HCT116 (cell line): ENCODE measurements at places on chromosomes 7 and 10. TPM values are rescaled to one million over a fixed set of nuclear protein-coding genes. Genes with fewer than 3 reads are reported as not detected.

DNA sequence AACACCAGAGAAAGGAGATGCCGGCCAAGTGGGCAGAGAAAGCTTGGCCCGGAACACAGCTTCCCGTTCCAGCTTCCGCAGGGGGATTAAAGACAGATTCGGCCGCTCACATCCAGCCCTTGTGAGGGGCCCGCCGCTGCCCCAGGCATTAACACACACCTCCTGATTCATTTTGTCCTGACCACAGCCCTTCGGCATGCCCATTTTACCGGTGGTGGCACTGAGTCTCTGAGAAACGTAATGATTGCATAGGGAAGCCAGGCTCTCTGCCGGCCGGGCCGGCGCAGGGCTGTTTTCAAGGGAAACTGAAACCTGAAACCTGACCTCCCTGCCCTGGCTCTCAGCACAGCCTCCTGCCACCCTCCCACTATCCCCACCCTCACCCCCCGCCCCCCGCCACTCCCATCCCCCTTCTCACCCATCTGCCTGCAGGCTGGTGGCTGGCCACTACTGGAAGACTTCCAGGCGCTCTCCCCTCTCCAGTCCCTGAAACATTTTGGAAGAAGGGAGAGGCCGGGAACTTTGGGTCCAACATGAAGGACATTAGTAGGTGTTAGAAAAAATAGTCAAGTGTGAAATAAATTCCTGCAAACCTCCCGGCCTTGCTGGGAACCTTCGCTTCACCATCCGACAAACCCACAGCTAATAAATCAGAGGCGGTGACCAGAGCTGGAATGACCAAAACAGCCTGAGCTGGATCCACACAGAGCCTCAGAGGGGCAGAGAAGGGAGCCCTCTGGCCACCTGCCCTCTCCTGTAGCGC lies 83.5 kb upstream of the CUX1 start:
- no peak for DNase-seq

- peak; percentile 64 for DNase-seq
These were observed 4.3 kb upstream of the KCNMA1 start for GRCh38 chr10:77641788-77642397.

The SLC26A5 gene
- total RNA-seq, result 0.15 TPM

The HTRA1 gene
- 0.39 TPM for total RNA-seq

The SFTPA1 gene
- total RNA-seq, result 6.5 TPM

DNA sequence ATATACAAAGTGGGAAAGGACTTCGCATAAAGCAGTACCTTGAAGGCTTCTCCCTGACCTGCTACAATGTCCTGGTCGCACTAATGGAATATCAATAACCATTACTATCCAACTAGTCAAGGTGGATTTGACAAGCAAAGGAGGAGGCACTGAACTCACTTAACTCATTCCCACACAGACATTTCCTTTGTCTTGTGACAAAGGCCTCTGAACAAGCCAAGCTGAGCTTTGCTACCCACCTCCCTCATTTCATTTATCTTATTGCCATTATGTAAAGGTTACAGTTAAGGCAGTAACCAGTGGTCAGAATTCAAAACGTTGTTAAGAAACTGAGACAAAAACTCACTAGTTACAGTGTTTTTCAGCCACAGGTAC lies 7.3 kb downstream of the ELMO1 start:
- DNase-seq, result no peak

- DNase-seq, result no peak
These were observed 105.0 kb upstream of the CDK13 start for GRCh38 chr7:39845006-39845405.

The PIK3AP1 gene
- 7.1 TPM for total RNA-seq

The TBL2 gene
- total RNA-seq, result 55.0 TPM

The EPHB6 gene
- 12.6 TPM for total RNA-seq

- no peak for DNase-seq
These were observed 285.9 kb downstream of the ATRNL1 start for GRCh38 chr10:115379064-115379463.

DNA sequence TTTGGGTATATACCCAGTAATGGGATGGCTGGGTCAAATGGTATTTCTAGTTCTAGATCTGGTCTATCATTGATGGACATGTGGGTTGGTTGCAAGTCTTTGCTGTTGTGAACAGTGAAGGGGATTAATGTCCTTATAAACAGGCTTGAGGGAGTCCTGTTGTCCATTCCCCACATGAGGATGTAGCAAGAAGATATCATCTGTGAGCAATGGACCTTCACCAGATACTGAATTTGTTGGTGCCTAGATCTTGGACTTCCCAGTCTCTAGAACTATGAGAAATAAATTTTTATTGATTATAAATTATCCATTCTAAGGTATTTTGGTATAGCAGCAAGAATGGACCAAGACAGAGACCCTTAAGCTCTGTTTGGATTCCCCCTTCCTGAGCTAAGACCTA lies 72.2 kb upstream of the RELN start:
- DNase-seq, result no peak

The ASB4 gene
- 0.12 TPM for total RNA-seq

The ZNF804B gene
- not detected for total RNA-seq

DNA sequence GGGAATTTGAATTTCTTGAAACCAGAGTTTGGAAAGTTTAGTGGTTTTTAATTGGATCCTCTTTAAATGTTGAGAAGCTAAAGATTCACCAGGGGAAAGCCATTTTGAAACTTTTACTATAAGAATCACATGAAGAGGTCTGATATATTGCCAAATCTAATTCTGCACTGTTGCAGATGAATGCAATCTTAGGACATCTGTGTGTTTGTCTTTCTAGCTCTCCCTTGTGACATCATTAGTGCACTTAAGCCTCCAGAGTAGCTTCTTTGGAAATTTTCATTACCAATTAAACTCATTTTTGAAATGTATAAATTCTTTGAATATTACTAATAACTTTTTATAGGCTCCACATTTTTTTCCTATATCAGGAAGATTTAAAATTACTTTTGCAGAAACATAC lies 160.2 kb downstream of the BICC1 start:
- DNase-seq, result no peak

The BTAF1 gene
- 42.5 TPM for total RNA-seq

DNA sequence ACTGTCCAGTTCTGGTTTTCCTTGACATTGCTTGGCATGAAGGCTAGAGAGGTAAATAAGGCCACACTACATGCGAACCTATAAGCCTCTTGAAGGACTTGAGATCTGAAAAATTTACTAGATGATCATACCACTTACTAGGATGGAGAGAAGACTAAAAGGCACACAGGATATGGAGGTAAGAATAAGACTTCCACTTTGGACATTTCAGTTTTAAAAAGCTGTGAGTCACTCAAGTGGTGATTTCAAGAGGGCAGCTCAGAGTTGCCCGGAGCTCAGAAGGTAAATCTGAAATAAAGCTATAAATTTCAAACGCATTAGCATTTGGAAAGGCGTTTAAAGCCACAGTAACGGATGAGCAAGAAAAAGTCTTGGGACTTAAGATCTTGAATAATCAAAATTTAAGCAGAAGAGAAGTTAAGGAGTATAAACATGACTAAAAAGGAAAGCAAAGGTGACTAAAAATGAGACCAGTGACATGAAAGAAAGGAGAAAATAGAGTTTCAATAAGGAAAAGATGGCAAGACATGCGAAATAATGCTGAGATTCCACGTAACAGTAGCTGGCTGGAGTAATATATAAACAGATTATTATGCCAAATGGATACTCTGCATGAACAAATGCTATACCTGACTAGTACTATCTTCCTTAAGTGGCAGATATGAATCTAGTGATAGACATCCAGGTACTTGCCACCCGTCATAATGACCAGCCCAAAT lies 68.3 kb downstream of the SNX13 start:
- DNase-seq, result no peak

The TFPI2 gene
- 0.15 TPM for total RNA-seq

DNA sequence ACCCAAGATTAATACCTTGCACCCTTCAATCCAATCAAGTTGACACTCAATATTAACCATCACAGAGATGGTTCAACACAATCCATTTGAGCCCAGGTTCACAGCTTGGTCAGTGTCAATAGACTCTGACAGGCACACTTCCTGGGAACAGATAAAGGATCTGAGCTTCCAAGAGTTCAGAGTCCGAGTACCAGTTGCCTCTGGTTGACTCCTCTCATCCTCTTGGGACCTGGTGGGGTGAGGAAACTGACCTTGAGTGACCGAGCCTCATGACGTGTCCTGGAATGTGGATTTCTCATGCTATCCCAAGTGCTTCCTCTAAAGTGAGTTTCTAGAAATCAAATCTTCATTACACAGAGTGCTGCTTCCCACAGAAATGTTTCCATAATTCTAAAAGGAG lies 162.0 kb downstream of the CYP26A1 start:
- no peak for DNase-seq

GRCh38 chr7:38656968-38657367 lies 25.8 kb upstream of the AMPH start:
- no peak for DNase-seq

DNA sequence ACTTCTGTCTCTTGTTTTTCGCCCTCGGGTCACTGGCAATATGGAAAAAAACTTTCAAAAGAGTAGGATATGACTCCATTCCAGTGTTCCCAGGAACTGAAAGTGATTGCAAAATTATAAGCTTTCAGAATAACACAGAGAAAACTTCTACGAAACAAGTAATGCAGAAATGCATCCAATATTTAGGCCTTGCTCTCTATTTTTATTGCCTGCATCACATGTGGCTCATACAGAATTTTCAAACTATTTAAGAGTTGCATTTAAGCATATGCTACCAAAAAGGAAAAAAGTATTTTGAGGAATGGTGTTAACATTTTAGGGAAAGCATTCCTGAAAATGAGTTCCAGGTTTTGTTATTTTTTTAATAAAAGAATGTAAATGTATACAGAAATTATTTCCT lies 228.0 kb downstream of the CACNB2 start:
- no peak for DNase-seq

The EPDR1 gene
- 8.0 TPM for total RNA-seq

GRCh38 chr7:72176875-72177274 lies 235.3 kb downstream of the CALN1 start:
- no peak for DNase-seq

DNA sequence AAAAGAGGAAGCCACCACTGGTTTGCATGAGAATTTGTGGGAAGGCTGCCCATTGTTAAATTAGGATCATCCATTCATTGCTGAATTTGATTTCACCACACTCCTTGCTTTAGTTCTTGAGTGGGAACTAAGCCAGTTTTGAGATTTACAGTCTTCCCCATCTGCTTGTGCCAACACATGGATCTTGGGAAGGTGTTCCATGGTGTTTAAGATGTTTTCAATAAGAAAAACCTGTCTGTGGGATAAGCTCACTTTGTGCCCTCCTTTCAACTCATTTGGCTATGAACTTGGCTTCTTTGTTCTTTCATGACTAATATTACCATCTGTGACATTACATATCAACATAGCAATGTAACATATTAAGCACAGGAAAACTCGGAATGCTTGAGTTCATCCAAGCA lies 73.2 kb downstream of the INHBA start:
- DNase-seq, result no peak
